ENCODE measurements at places on chromosomes 5 and 9. TPM values are rescaled to one million over a fixed set of nuclear protein-coding genes. Genes with fewer than 3 reads are reported as not detected.

DNA sequence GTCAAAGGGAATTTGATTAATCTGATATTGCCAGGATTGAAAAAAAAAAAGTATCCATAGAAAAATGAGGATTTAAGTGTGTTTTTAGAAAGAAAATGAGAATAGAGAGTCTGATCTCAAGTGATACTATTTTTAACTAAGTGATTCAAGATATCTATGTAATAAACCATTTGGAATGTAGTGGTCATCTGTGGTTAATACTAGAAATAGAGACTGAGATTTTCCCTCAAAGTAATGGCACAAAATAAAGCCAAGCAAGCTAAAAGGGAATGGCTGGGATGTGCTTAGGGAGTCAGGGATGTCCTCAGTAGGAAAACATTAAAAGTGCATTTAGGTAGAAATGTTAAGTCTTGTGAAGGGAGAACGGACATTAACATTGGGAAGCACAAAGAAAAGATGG, 90.6 kb downstream of the FBXO4 start:
- no peak for DNase-seq

DNA sequence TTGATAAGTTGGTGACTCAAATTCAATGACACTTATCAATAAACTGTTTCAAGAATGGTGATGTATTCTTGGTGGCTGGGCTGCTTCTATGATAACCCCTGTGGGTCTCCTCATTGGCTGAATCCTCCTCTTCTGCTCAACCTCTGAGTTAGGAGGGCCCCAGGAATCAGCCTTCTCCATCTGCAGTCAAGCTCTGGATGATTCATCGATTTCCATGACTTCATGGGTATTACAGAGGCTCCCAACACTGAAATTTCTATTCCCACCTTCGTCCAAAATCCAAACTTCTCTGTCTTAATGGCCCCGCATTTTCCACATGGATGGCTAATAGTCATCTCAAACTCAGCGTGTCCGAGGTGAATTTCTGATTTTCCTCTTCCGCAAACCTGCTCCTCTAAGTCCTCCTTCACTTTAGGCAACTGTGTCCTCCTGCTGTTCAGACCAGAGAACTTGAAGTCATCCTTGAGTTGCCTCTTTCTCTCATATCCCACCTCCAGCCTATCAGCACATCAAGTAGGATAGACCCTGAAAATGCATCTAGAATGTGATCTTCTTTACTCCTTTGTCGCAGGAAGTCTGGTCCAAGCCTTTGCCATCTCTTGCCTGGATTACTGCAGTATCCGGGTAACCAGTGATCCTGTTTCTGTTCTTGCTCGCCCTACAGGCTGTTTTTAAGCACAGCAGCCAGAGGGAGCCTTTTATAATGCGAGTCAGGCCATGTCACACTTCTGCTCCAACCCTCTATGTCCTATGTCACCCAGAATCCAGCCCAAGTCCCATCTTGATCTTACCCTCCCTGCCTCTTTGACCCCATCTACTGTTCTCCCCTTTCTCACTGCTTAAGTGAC, 41.4 kb upstream of the IL7R start:
- DNase-seq, result no peak

GRCh38 chr5:54243483-54244080, 66.8 kb downstream of the ARL15 start:
- no peak for DNase-seq

- DNase-seq, result no peak
Measured at GRCh38 chr5:135608761-135609443, 30.1 kb upstream of the CXCL14 start.

GRCh38 chr5:132089363-132089762, 15.8 kb downstream of the CSF2 start:
- DNase-seq, result no peak

DNA sequence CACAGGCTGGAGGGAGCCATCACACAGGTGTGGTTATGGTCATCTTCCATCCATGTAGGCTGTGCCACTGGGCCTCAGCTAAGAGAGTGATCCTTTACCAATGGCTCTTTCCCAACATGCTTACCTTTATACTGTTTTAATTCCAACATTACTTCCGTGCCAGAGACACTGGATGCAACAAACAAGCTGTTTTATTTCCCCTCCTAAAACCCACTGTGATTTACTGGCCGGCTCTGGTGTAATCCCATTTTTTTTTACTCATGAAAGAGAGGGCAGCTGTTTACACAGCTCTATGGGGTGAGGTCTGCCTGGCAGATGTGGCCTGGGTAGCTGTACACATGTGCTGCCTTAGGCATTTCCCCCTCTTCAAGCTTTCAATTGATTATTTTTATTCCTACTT, 58.5 kb downstream of the MACROH2A1 start:
- no peak for DNase-seq

- DNase-seq, result no peak
Measured at GRCh38 chr5:19536387-19536786, 451.6 kb downstream of the CDH18 start.

GRCh38 chr9:137156567-137157375, 13.1 kb downstream of the LRRC26 start:
- DNase-seq, result peak; percentile 41

DNA sequence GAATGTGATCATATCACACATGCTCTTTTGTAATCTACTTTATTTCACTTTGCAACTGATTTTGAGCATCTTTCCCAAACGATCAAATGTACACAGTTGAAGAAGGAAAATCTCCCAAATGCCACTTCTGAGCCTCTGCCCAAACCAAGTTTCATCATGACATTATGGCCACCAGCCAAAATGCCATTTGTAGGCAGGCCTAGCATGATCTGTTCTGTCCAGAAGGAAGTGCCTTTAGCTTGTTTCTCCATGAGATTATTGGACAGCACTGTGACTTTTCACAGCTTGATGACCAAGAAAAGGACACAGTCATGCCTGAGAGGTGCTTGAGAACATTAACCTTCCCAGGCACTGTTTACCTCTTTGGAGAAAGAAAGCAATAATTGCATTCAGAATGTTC, 73.2 kb upstream of the PIP5K1B start:
- no peak for DNase-seq

- DNase-seq, result no peak
Measured at GRCh38 chr5:54383225-54383901, 72.1 kb upstream of the HSPB3 start.

DNA sequence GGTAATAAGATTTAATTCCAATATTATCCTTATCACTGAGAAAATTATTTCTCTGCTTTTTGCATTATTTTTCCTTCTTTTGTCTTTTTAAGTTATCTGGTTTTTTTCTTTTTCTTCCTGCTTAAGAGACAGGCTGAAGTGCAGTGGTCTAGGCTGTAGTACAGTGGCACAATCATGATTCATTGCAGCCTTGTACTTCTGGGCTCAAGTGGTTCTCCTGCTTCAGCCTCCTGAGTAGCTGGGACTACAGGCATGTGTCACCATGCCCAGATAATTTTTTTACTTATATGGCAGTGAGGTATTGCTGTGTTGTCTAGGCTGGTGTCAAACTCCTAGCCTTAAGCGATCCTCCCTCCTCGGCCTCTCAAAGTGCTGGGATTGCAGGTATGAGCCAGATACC, 93.9 kb downstream of the SLC44A1 start:
- DNase-seq, result no peak

- no peak for DNase-seq
Measured at GRCh38 chr5:143319437-143320227, 83.9 kb downstream of the NR3C1 start.

- DNase-seq, result no peak
Measured at GRCh38 chr9:137110147-137110910, 4.2 kb downstream of the DPP7 start.

DNA sequence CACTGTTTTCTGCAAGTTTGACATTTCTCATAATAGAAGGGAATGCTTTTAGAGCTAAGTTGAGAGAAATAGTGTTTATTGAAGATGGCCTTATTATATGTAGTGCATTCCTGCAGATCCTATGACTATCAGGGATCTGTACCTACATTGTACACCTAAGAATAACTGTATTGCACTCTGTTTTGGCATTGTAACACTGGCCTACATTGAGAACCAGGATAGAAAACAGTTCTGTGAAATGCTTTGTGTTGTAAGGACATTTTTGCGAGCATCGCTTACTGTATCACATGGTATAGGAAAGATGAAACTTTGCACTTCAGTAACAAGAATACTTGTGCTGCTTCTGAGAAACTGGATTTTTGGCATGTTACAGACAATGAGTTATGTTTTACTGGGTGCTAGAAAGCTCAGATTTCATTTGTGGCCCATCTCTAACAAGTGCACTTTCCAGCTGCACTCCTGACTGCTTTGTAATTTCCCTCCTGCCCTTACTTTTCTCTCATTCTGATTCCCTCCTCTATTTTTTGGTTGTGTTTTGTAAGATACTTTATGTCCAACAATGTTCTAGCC, 30.6 kb downstream of the C9orf85 start:
- DNase-seq, result no peak

- no peak for DNase-seq
Measured at GRCh38 chr5:157370967-157371366, 89.0 kb upstream of the NIPAL4 start.

DNA sequence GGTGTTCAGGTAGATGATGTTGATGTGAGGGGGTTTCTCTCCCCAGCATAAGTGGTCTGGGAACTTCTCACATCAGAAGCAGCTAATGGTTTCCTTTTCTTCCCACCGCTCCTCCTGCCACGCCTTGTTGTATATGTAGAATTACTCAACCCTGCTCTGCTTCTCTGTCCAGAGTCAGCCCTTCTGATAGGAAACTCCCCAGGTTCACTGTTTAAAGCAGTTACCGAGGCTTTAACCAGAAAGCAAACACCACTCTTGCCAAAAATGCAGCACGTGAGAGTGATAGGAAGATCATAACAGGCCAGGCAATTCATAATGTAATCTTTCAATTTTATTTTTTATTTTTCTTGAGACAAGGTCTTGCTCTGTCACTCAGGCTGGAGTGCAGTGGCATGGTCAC, 10.5 kb upstream of the TMEM252 start:
- DNase-seq, result no peak

- no peak for DNase-seq
Measured at GRCh38 chr5:16597946-16598694, 18.7 kb downstream of the RETREG1 start.

DNA sequence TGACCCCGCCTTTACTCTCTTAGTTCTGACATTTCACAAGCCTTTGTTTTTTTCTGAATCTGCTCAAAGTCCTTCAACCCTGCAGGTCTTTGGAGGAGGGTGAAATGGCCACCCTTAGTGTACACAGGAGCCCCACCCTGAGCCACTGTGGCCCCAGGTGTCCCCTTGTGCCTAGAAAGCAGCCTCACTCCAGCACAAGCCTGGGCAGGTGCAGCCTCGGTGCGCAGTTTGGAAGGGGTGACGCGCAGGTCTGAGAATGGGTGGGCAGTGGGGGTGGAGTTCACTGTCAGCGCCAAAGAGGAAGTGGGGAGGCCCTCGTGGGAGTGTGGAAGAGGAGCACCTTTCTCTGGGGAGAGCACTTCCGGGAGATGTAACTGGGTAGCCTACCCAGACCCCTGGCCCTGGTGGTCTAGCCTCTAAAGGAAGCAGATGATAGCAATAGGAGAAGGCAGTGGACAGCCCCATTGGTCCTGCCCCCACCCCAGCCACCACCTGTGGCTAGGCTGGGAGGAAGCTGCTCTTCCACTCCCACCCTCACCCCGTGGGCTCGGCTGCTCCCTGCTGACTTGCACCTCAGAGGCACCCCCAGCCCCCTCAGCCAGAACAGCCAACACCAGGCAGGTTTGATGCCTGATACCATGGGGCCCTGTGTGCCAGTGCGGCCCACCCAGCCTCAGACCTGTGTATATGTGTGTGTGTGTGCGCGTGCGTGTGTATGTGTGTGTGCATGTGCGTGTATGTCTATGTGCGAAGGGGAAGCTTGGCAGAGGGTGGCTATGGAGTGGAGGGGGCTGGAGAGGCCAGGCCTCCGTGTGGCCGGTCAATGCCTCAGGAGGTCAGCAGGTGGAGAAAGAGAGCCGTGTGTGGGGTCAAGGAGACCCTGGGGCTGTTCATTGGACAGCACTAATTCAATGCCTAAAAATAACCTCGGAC, 16.8 kb upstream of the DAB2IP start:
- DNase-seq, result no peak

DNA sequence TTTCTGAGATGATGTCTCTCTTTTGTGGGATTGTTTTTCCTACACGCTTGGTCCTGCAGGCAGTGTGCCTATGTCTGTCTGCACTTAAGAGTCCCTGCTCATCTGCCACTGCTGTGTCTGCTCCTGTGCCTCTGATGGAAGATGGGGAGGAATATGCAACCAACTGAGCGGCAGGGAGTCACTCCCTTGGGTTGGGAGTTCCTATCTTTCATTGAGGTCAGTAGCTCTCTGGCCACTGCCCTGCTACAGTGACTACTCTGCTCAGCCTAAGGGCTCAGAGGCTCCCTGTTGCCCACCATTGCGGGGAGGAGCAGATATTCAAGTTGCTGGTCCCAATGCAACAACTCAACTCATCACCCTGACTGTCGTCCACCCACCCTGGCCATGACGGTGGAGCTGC, 13.4 kb upstream of the FAM163B start:
- DNase-seq, result no peak

DNA sequence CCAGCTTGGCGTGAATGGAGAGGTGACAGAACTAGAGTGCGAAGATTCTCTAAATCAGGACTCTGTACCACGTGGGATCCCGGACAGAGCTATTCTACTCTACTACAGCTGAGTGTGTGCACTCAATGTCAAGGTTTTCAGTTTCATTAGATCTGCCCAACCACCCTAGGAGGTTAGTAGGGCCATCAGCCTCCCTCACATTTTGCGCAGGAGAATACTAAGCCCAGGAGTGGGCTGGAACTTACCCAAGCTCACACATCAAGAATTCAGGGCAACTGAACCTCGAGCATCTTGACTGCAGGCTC, 68.3 kb upstream of the TBC1D2 start:
- no peak for DNase-seq

The KCTD16 gene
- 0.02 TPM for total RNA-seq

The VDAC1 gene
- 409 TPM for total RNA-seq

The ADGRV1 gene
- total RNA-seq, result 0.44 TPM

The PCDHGA3 gene
- total RNA-seq, result not detected

The GNA14 gene
- not detected for total RNA-seq

The PCDHB12 gene
- not detected for total RNA-seq

The SIGMAR1 gene
- total RNA-seq, result 141 TPM

The LCN12 gene
- total RNA-seq, result 1.3 TPM

The CDKN2B-AS1 gene
- total RNA-seq, result 0.74 TPM

The PJA2 gene
- total RNA-seq, result 39.5 TPM

The RGS7BP gene
- not detected for total RNA-seq

The SLC6A7 gene
- total RNA-seq, result not detected

The CMBL gene
- 3.7 TPM for total RNA-seq

The SLC36A3 gene
- not detected for total RNA-seq

The IRX1 gene
- not detected for total RNA-seq

The ANKRD55 gene
- total RNA-seq, result not detected

The GTF3C5 gene
- total RNA-seq, result 87.8 TPM

The SNCB gene
- total RNA-seq, result not detected

The GRXCR2 gene
- total RNA-seq, result not detected

The CNTNAP3B gene
- total RNA-seq, result not detected

The SMIM3 gene
- total RNA-seq, result 12.7 TPM
